ENCODE measurements at places on chromosomes 13 and 19.

- DNase-seq, result no peak
These were observed 50.0 kb upstream of the WDFY2 start for GRCh38 chr13:51534041-51534817.

- DNase-seq, result no peak
These were observed 22.4 kb upstream of the IGFL4 start for GRCh38 chr19:46063201-46063600.

GRCh38 chr19:6693056-6693471 is 23.1 kb upstream of the TNFSF14 start:
- no peak for DNase-seq

DNA sequence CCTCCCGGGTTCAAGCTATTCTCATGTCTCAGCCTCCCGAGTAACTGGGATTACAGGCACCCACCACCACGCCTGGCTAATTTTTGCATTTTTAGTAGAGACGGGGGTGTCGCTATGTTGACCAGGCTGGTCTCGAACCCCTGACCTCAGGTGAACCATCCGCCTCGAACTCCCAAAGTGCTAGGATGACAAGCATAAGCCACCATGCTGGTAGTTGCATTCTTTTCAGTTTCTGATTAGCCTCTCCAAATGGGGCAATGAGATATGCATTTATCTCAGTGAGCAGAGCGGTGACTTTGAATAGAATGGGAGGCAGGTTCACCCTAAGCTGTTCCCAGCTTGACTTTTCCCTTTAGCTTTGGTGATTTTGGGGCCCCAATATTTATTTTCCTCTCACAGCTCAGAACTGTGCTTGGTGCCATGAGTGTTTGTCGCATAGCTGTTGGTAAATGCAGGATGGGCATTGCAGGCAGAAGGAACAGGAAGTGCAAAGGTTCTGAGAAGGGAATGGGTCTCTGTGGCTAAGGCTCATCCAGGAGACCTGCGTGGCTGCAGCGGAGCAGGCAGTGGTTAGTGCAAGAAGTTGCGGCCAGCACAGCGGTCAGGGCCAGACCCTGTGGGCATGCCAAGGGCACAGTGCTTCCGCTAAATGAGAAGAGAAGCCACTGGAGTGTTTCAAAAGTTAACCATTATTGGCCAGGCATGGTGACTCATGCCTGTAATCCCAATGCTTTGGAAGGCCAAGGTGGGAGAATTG is 20.7 kb downstream of the LYPD3 start:
- DNase-seq, result no peak

DNA sequence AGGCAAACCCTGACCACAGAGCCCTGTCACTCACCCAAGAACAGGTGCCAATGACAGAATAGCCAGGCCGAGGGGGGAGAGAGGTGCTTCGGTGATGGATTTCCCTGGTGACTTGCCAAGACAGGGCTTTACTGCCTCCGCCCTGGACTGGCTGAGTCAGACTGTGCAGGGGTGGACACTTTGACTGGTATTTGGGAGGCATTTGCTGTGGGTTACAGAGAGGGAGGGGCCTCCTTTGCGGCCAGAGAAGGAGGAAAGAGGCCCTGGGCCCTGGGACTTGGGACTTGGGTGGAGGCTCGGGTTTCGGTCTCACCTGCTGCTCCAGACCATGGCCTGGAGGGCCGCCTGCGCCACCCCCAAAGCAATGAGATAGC is 4.6 kb upstream of the EPS8L1 start:
- DNase-seq, result no peak

DNA sequence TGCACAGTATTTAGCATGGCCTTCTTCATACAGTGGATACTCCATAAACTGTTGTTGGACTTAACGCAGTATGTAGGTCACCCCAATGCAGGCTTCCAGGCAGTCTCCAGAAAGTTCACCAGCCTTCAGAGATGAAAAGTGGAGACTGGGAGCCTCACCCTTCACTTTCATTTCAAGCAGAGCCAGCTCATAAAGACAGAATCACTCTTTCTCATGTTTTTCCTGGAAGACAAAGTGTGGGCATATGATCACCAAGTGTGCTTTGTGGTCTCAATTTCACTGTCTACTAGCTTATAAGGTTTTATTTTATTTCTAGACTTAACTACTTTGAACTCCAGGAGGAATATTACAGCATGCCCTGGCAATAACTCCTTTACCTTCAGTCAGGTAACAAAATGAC is 26.3 kb upstream of the TNFSF11 start:
- no peak for DNase-seq

GRCh38 chr13:96963786-96964475 is 30.3 kb downstream of the OXGR1 start:
- no peak for DNase-seq

DNA sequence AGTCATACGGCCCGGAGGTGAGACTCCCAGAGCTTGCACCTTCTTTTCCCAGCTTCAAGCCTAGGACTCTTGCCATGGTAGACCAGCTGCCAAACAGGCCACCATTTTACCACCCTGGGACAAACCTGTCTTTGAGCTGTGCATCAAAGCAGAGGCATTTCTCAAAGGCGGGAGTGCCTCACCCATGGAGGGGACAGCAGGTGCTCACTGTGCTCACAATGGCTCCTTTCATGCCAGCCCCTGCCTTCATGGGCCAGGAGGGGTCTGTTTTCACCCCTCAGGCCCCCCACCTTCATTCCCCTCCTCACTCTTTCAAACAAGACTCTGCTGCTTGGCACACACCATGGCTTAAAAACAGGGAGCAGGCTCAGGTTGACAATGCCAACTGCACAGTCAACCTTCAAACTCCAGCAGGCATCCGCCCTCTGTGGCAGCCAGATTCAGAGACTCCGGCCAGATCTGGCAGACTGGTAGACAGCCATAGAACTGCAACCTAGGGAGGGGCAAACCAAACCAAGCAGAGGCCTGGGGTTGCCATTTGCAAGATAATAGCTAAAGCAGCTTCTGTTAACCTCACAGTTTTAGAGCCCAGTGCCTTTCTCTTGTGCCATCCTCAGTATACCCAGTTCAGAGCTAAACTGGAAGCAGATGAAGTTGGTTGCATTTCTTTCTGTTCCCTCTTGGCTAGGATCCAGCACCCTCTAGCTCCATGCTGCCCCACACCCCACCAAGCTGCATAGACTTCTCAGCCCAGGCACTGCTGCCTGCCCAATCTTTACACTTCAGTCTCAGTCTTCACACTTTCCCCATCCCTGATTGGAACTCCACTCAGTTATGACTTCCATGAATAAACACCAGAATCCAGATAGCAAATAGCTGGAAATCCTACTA is 93.9 kb upstream of the SPATA13 start:
- DNase-seq, result no peak

DNA sequence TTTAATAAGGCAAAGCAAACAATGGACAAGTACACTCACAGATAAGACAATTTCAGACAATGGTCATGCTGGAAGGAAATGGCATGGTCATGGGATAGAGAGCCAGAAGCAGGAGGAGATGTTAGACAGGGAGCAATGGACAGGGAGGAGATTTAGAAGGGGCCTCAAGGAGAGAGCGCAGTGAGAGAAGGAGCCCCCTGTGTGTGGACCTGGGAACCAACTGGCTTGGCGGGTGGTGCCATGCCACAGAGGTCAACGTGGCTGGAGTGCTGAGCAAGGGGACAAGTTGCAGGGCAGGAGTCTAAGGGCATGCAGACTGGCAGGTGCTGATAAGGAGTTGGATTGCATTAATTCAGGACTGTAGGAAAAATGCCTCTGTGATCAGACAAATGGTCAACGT is 75.3 kb upstream of the UQCRFS1 start:
- no peak for DNase-seq

DNA sequence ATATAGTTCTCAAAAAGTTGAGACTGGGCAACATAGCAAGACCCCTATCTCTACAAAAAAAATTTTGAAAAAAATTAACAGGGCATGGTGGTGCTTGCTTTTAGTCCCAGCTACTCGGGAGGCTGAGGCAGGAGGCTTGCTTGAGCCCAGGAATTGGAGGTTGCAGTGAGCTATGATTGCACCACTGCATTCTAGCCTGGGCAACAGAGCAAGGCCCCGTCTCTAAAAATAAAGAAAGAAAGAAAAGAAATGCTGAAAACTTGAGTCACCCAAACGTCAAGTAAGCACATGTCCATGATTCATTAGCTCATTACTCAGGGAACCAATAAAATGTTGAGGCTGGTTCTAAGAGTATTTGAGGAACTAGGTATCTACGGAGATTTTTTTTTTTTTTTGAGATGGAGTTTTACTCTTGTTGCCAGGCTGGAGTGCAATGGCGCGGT is 33.9 kb upstream of the SEMA6B start:
- no peak for DNase-seq

DNA sequence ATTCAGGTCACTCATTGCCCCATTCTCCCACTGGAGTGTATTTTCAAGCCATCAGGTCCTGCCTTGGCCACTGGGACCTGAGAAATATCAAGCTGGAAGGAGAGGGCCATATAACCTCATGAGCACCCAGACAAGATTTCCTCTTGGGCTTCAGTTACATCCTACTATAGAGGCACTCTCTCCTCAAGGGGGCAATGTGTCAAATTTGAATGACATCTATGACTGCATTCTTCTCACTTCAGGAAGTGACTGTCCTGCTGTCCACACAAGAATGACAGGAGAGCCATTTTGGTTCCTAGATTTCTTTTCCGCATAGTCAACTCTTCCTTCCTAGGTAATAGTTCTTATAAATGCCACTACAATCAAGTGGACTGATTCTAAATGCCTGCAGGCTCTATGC is 416.2 kb downstream of the DIAPH3 start:
- no peak for DNase-seq

GRCh38 chr19:4981681-4981958 is 12.7 kb downstream of the KDM4B start:
- DNase-seq, result no peak

GRCh38 chr19:7680606-7681339 is at the start of gene TRAPPC5:
Gene TRAPPC5 (plus strand): TSS chr19:7680833. CDS start chr19:7682254, 1,421 bp downstream.
- no peak for DNase-seq

DNA sequence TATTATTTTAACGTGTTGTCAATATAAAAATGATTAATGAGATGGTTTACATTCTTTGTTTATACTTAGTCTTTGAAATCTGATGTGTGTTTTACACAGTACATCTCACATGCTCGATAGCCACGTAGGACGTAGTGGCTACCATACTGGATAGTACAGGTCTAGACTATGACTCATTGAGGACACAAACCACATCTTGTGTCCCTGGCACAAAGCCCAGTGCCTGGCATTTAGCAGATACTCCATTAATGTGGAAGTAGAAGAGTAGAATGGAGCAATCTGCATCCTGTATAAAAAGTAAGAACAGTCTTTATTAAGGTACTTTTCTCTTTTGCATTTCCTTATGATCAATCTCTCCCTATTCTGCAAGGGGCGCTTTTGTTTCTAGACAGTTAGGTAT is 49.0 kb upstream of the FRY start:
- DNase-seq, result no peak

- no peak for DNase-seq
These were observed 152.1 kb downstream of the UQCRFS1 start for GRCh38 chr19:29060813-29061364.

DNA sequence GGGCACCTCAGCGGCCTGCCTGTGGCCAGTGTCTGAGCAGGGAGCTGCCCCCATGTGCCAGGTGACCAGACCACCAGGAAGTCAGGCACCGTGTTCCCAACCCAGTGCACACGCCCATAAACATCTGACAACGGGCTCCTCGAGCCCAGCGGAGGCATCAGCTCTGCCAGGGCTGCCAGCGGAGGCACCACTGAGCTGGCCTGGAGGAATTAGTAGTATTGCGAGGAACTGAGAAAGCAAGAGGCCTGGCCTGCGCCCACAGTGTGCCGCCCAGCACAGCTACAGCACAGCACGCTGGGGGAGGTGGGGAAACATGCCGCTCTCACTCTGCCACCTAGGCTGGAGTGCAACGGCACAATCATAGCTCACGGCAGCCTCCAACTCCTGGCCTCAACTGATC is 44.6 kb downstream of the ANKRD27 start:
- no peak for DNase-seq

DNA sequence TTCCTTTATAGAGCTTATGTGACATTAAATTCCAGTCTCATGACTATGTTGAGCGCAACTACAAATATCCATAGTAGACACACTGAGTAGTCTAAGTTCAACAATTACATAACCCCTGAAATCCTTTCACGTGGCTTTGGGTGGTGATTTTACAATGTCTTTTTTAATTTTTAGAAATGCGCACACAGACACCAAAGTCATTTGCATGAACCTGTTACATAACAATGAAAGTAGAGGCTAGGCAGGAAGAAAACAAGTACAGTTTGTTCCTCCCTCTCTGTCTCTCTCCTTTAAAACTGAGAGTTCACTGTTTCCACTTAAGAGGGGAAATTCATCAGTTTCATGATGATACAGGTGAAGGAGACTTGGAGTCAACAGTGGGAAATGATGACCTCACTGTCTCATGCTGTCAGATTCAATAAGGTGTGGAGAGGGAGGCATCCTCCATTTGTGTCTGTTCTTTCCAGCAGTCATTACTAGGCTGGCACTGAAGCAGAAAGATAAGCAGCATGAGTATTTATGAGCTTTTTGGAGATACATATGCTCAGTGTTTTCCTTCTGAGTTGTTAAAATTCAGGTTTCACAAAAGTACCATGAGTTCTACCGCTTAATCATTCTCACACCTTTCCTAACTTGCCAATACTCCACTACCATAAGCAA is 201.8 kb downstream of the LHFPL6 start:
- no peak for DNase-seq

DNA sequence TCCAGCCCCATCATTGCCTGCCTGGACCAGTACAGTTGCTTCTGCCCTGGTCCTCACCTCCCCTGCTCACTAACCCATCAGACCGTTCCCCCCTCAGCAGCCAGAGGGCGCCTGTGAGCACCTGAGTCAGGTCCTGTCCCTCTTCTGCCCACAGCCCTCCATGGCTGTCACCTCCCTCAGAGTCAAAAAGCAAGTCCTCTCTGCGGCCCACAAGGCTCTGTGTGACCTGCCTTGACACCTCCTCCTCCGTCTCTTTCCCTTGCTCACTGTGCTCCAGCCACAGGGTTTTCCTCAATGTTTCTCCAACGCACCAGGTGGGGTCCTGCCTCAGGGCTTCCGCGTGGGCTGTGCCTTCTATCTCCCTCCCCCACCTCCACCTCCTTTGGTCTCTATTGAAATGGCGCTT is 29.4 kb upstream of the PTPRS start:
- DNase-seq, result no peak

DNA sequence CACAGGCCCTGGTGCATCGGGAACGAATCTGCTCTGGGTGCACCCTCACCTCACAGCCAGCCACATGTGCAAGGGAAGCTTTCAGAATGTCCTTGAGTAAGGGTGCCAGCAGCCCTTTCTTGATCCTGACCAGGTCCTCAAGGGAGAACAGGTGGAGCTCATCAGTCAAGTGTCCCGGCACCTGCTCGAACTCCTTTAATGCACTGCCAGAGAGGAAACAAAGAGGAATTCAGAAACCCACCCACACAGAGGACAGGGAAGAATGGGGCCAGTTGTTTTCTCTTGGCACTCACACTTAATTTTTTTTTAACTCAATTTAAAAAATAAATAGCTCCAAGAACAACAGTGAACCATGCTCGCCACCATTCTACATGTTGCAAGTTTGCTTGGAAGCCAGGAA is 41.7 kb downstream of the RUBCNL start:
- DNase-seq, result no peak
